Fibroblast of skin of scalp (primary cell): ENCODE measurements at places on chromosomes 12 and 14.

GRCh38 chr14:79265366-79265946, 945.8 kb downstream of the DIO2 start:
- peak; percentile 7 for DNase-seq

DNA sequence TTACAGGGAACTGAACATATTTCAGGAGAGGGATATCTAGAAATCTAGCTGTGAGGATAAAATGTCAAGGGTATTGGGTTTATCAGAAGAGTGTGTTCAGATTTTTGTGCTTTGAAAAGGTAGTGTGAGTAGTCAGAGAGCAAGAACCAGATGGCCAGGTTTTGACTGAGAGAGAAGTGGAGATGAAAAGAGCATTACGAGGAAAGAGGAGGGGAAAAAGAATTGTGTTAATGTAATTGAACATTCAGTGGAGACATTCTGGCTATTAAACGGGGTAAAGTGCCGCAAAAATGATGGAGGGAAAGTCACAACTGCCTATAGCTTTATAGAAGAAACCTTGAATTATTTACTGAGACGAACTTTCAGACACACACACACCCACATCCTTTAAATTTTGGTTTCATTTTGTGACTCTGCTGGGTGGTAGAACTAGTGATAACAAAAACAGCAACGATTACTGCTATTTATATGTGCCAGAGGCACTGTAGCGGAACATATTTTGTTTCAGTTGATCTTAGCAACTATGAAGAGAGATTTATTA, 213.6 kb downstream of the ERC1 start:
- DNase-seq = peak; percentile 13

DNA sequence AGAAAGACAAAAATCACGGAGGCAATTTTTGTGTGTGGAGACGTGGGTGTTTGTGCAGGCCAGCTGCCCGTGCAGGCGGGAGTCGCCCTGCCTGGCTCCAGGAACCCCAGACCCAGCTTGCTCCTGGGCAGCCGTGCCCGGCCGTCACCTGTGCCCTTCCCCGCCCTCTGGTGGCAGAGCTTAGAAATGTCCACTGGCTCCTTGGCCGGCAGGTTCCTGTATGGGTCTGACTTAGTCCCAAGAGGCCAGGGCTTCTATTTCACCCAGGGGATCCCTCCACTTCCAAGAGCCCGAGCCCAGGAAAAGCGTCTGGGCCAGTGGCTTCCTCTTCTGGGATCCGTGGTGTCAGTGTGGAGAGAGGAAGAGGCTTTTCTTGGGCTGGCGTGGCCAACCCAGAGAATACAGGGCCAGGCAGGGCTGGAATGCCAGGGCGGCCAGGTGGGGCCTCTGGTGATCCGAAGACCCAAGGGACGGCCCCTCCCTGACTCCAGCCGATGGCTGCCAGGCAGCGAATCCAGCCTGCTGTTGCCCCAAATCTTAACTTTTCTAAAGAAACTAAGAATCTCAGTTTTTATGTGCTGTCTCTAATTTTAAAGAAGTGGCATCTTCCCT, 120.9 kb downstream of the TMEM132C start:
- DNase-seq = peak; percentile 12

DNA sequence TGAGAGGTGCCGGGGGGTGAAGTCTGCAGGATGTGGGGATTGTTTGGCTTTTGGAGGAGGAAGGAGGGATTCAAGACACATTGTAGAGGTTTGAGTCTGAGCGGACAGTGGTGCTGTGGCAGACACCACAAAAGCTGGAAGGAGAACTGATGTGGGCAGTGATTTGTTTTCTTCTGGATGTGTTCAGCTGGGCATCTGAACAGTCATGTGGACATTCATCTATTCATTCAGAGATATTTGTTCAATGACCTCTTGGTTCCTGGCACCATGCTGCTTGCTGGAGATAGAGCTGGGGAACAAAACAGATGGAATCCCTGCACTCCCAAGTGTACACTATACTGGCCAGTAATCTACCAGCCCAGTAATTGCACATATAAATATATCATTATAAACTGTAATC, 64.0 kb downstream of the PTPN11 start:
- no peak for DNase-seq

GRCh38 chr14:51692646-51693045, 40.9 kb downstream of the FRMD6 start:
- no peak for DNase-seq
